ENCODE measurements at places on chromosomes 11 and 22. TPM values are rescaled to one million over a fixed set of nuclear protein-coding genes. Genes with fewer than 3 reads are reported as not detected.

DMC1 gene
- total RNA-seq: 0.91 TPM

DGCR6 gene
- total RNA-seq: 0.35 TPM

C11orf87 gene
- not detected for total RNA-seq

IGLL1 gene
- total RNA-seq: not detected

FAM181B gene
- not detected for total RNA-seq

MYEOV gene
- total RNA-seq: not detected

MUC5AC gene
- total RNA-seq: not detected

DNA sequence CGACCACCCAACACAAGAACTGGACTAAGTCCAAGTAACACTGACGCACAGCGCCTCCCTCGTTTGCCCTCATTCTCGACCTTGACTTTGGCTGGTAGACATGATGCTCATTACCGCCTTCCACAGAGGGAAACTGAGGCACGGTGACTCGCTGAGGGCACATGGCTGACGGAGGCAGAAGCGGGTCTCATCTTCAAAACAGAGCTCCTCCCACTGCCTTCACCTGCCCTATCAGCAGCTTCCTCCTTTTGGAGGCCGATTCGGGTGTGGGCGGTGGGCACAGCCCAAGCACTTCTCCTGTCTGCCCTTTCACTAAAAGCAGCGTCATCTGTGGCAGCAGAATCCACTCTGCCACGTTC is 2.0 kb upstream of the KMT5B start:
- peaks cover 4% of the 10 kb centered on the region for H3K36me3 ChIP-seq
- H3K27ac ChIP-seq: peak overlapping the region; percentile 73
- no peaks in the 10 kb centered on the region for H3K27me3 ChIP-seq
- DNase-seq: no peak
- peak overlapping the region; percentile 83 for H3K4me3 ChIP-seq
- H3K4me1 ChIP-seq: peaks cover 40% of the 10 kb centered on the region

- no peak overlapping the region for H3K27ac ChIP-seq
- H3K36me3 ChIP-seq: peaks cover 89% of the 10 kb centered on the region
- no peaks in the 10 kb centered on the region for H3K27me3 ChIP-seq
- no peak overlapping the region for H3K4me3 ChIP-seq
- no peak for DNase-seq
Observed at GRCh38 chr11:63903884-63904283, 13.1 kb downstream of the RCOR2 start.

DNA sequence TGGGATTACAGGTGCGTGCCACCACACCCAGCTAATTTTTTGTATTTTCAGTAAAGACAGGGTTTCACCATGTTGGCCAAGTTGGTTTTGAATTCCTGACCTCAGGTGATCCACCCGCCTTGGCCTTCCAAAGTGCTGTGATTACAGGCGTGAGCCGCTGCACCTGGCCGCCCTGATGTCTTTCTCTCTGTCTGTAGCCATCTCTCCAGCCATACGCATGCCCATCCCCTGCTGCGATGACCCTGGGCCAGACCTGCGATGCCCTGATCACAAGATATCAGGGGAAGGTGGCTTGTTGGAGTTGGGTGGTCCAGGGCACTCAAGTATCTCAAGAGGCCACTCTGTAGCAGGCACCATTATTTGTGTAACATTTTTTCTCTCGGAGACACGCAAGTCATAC is 54.4 kb upstream of the RBFOX2 start:
- no peak for DNase-seq
- no peaks in the 10 kb centered on the region for H3K36me3 ChIP-seq
- H3K27me3 ChIP-seq: no peaks in the 10 kb centered on the region
- H3K4me1 ChIP-seq: no peaks in the 10 kb centered on the region
- no peak overlapping the region for H3K27ac ChIP-seq

DNA sequence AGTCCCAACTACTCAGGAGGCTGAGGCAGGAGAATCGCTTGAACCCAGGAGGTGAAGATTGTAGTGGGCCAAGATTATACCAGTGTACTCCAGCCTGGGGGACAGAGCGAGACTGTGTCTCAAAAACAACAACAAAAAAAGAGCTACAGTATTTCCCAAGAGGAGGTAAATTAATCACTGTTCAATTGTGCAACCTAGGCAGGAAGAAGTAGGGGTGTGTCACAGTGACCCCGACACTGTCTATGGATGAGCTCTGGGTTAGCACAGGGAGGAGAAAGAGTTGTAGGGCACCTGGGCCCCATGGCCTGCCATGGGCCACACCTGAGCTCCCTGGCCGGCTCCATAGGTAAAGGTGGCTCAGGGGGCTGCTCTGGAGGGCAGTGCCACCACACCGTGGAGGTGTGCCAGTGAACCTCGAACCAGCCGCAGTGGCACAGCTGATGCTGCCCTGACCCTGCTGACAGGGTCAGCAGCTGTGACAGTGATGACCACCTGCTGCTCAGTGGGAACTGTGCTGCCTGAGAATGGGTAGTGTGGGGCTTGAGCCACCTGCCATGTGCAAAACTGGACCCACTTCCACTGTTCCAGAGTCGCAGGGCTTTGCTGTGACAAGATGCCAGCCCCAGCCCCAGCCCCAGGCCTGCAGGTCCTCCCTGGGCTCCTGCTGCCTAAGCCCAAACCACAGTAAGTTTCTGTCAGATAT is 84.0 kb upstream of the PITPNB start:
- no peaks in the 10 kb centered on the region for H3K27me3 ChIP-seq
- no peak for DNase-seq
- H3K4me1 ChIP-seq: no peaks in the 10 kb centered on the region
- no peak overlapping the region for H3K4me3 ChIP-seq

GRCh38 chr11:132941761-132942160 is 590.5 kb downstream of the OPCML start:
- H3K4me1 ChIP-seq: no peaks in the 10 kb centered on the region
- no peak overlapping the region for H3K27ac ChIP-seq
- H3K4me3 ChIP-seq: no peak overlapping the region
- peaks cover 27% of the 10 kb centered on the region for H3K27me3 ChIP-seq
- DNase-seq: no peak

DNA sequence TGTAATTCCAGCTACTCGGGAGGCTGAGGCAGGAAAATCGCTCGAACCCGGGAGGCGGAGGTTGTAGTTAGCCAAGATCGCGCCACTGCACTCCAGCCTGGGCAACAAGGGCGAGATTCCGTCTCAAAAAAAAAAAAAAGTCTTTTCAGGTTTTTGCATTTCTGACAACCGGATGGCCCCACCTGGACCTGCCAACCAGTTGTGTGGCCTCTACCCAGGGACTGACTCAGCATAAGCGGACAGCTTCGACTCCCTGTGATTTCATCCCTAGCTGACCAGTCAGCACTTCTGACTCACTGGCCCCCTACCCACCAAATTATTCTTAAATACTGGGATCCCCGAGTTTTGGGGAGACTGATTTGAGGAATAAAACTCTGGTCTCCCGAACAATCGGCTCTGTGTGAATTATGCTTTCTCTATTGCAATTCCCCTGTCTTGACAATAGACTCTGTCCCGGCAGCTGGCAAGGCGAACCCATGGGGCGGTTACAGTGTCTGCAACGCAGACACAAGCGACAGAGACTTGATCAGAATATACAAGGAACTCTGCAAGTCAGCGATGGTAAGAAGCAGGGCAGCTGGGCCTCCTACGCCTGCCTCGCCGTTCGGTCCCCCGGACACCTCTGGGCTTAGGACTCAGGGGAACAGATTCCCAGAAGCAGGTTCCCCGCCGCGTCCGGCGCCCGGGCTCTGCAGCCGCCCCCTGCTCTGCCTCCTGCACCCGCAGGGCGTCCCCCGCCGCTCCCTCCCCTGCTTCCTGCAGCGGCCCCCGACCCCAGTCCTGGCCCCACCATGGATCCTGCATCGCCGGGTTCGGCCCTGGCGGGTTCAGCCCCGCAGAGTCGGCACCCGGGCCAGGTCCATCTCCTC is 741 bp upstream of the TALDO1 start:
- peak overlapping the region; percentile 59 for H3K27ac ChIP-seq
- H3K36me3 ChIP-seq: no peaks in the 10 kb centered on the region
- no peaks in the 10 kb centered on the region for H3K27me3 ChIP-seq
- H3K4me1 ChIP-seq: peaks cover 22% of the 10 kb centered on the region
- DNase-seq: no peak
